ENCODE measurements at places on chromosomes 2 and 18.

GRCh38 chr2:17851731-17852585, 26.5 kb upstream of the KCNS3 start:
- DNase-seq = no peak

DNA sequence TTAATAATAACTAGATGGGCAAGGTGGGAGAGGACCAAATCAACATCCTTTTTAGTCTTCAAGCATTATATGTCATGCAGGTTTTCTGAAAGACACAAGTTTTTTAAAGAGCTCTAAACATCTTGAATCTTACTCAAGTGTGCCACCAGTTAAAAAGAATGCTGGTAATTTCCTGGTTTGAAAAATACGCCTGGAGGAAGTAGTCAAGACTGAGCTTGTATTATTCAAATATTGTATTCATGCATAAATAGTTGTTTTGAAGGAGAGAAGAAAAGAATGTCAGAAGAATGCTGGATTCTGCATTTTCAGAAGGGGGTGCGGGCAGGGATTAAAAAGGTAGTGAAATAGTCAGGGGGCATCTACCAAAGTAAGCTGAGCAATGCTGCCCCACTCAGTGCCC, 90.7 kb downstream of the WDPCP start:
- DNase-seq = no peak

DNA sequence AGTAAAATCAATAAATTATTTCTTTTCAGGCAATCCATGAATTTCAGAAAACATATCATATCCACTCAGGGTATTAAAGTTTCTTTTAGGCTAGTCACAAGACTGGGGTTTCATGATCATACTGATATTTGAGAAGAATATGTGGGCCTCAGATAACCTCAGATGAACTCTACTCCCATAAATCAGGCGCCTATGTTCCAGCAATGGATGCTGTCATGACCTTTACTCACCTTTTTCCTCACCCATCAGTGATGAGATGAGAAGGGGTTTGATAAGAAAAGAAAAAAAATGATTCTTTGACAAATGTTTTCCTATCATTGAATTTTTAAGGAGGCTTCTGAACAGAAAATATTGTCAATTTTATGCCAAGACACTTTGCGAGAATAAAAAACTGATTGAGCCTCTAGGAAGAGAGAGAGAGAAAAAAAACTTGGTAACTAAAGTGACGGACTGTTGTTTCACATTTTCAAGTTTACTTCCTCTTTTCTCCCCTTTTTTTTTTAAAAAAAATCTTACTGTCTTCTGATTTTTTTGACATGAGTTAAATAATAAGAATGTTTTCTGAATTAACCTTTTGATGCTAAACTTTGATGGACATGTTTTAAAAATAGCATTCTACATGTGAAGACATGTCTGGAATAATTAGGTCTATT, 309.1 kb upstream of the MAP2 start:
- DNase-seq = no peak

DNA sequence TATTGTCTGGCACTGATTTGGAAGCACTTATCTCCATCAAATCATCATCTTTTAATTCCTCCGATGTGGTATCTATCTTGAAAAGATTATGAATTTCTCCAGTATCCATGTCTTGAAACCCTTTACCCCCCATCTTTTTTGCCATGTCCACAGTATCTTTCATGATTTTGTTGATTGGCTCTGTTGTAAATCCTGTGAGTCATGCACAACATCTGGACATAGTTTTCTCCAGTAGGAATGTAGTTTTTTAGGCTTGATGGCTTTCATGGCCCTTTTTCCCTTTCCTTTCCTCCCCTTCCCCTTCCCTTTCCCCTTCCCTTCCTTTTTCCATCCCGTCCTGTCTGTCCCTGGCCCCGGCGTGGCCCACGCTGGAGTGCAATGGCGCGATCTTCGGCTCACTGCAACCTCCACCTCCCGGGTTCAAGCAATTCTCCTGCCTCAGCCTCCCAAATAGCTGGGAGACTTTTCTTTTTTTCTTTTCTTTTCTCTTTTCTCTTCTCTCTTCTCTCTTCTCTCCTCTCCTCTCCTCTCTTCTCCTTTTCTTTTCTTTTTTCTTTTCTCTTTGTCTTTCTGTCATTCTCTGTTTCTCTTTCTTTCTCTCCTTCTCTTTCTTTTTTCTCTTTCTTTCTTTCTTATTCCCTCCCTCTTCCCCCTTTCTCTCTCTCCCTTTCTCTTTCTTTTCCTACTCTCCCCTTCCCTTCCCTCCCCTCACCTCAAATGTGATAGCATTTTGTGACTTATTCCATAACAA, 18.4 kb upstream of the ZNF638 start:
- no peak for DNase-seq

DNA sequence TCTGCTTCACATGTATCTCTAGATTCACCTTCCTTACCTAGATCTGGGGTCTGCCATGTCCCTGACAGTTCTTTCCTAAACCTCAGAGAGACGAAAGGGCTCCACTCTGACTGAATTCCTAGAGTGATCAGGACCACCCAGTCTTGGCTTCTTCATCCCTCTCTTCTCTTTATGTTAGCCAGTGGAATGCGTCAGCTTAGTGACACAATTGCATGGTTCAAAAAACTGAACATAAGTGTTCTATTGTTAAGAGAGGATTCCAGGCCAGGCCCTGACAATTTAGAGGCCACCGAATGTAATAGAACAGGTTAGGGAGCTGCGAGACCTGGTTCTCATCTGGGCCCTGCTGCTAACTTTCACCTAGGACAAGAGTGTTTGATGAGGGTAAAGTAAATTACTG, 10.0 kb downstream of the PRELID3A start:
- DNase-seq = no peak

Measured in effector memory CD8-positive, alpha-beta T cell (primary cell).